ENCODE measurements at places on chromosomes 7 and 10.

GRCh38 chr7:53542157-53542556 is 506.7 kb downstream of the POM121L12 start:
- DNase-seq = no peak

- DNase-seq = no peak
Observed at GRCh38 chr10:46002916-46003693, 27.3 kb downstream of the NCOA4 start.

DNA sequence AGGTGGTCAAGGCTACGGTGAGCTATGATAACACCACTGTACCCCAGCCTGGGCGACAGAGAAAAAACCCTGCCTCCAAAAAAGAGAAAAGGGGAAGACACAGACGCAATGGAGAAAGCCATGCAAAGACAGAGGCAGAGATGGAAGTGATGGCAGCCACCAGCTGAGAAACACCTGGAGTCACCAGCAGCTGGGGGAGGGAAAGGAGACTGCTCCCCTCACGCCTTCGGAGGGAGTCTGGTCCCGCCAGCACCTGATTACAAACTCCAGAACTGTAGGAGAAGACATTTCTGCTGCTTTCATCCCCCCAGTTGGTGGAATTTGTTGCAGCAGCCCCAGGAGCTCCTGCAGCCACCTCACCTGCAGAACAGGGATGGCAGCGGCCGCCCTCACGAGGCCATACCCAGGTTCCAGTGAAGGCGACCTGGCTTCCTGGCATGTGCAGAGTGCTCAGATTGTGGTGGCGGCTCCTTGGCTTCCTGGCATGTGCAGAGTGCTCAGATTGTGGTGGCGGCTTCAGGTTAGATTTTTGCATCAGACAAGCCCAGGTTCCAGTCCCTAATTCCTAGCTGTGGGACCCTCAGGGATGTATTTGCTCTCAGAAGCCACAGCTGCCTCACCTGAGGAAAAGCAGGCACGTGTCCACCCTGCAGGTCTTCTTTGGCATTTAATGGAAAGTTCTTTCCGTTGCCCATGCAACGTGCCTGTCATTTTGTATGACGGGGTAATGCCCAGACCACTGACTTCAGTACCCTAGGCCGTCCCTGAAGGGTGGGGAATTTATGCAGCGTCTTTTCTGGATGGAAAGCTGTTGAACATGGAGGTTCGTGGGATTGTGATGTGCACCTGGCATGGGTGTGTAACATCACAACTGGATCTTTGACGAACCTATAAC is 182.9 kb downstream of the EBF3 start:
- DNase-seq = no peak

- DNase-seq = peak; percentile 12
Observed at GRCh38 chr10:119139464-119140067, 25.9 kb downstream of the SFXN4 start.

- no peak for DNase-seq
Observed at GRCh38 chr7:28855538-28856217, 102.5 kb downstream of the TRIL start.

DNA sequence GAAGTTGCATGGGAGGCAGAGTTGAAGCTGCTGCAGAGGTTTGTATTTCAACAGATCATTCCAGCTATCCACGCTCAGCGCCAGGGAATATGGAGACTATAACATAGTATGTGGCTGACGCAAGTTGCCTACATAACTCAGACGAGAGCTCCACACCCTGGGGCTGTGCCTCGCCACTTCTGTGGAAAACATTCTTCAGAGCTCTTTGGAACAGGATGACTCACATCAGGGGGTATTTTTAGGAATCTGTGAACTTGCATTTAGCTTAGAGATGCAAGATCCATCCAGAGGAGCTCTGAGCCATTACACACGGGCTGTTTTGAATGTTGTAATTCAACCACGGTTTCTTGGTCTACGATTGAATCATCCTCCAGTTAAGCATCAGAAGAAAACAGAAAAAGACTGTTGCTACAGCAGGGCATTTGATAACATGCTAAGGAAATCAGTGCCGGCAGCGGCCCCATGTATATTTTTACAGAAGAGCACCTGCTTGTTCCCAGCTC is 481.5 kb upstream of the AKR1E2 start:
- DNase-seq = no peak

DNA sequence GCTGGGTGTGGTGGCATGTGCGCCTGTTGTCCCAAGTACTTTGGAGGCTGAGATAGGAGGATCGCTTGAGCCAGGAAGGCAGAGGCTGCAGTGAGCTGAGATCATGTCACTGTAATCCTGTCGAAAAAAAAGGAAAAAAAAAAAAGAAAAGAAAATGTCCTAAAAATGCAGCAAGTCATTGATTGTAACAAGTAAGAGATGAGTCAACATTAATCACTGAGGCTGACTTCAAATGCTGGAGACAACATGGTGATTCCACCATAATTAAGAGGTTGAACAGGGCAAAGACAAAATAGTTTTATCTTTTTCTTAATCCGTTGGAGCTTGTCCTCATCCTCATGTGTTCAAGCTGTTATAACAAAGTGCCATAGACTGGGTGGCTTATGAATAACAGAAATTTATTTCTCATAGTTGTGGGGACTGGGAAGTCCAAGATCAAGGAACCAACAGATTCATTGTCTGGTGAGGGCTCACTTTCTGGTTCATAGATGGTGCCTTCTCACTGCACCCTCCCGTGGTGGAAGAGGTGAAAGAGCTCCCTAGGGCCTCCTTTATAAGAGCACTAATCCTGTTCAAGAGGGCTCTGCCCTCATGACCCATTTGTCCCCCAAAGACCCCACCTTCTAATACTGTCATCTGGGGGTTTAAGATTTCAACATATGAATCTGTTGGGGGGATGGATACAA is 60.3 kb downstream of the TBXAS1 start:
- no peak for DNase-seq

DNA sequence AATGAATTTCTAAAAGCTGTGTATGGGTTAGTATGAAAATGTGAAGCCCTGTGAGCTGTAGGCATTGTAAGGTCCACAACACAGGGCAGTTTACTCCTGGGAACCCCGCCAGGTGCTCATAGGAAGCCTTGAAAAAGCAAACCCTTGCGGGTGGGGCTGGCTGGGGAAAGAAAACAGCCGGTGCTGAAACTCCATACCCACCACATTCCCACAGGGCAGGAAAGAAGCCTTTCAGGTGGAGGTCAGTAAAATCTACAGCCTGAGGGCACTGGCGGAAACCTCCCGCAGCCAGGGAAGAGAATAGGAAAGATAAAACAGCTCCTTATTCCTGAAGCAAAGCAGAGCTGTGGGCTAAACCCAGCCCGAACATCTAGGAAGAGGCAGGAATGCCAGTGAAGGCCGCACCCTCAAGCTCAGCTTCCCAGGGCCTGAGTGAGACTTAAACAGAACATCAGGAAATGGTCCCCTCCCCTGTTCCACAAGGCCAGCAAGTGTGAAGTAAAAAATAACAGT is 34.7 kb downstream of the PODXL start:
- no peak for DNase-seq

DNA sequence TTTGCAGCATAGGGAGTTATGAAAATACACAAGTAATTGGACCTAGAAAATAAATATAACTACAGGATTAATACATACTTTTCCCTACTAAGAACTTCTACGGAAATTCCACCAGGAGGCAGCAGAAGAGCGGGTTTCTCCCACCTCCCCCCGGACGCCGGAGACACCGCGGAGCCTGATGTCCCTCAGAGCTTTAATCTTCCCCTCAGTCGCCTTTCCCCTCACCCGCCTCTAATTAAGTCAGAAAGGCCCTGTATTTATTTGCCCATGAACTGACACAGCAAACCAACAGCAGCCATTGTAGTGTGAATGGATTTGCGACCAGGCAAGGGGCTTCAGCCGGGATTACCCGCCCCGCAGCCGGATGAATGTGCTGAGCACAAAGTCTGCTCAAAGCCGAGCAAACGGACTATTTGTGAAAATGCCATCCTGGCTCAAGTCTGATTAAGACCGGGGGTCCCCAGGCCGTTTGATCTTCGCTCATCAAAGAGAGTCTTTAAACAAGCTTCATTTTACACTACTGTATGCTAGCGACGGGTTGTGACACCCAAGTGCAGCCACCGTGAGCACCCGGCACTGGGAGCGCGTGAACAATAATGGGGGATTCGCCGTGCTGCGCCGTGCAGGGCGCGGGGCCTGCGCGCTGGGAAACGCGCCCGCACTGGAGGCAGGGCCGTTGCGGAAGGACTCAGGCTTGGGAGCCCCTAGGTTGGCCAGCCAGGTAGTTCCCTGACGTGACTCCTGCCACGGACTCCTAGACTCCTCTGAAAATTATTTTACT is 5.6 kb upstream of the DKK1 start:
- DNase-seq = peak; percentile 23

DNA sequence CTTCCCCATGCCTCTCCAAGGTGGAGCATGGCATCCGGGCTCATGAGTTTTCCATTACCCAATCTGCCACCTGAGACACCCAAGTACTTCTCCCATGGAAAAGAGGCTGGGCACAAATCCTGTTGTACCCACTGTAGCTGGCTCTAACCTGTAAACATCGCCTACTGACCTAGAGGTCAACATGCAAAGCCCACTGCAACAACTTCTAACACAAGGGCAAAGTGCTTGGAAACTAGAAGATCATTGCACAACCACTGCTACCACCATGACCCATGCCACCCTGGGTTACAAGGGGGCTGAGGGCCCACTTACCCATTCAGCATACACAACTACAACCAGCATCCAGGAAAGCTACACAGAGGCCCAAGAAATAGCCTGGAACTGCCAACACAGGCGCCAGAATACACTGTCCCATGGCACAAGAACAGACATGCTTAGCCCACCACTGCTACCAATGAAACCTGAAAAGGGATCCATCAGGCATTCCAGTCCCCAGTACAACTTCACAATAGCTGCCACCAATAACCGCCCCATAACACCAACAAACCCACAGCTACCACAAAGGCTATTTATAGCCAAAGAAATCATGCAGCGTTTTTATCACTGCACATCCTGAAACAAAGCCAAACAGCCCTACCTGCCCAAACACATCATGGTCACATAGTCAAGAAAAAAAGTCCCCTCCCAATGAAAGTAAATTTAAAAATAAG is 63.4 kb downstream of the RNF32 start:
- no peak for DNase-seq

DNA sequence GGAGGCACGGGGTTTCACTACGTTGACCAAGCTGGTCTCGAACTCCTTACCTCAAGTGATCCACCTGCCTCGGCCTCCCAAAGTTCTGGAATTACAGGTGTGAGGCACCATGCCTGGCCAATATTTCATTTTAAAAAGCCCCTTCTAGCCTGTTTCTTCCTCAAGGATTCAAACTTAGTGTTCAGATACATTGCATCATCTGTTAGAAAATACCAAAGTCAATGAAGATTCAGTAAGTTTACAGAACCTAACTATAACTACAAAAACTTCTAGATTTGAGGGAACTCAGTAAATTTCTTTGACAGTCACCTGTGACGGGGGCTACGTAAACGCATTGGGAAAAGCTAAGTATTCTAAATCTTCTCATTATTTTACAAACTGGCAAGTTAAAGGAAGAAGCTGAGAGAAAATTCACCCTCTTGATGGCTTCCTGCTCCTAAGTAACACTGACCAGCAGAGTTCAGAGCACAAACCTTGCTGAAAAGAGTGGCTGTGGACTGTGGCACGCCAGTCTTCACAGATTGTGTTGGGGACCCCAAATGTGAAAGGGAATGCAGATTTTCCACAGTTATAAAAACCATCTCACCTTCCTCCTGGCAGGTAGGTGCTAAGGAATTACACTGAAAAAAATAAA is 162.2 kb downstream of the PKD1L1 start:
- DNase-seq = no peak

DNA sequence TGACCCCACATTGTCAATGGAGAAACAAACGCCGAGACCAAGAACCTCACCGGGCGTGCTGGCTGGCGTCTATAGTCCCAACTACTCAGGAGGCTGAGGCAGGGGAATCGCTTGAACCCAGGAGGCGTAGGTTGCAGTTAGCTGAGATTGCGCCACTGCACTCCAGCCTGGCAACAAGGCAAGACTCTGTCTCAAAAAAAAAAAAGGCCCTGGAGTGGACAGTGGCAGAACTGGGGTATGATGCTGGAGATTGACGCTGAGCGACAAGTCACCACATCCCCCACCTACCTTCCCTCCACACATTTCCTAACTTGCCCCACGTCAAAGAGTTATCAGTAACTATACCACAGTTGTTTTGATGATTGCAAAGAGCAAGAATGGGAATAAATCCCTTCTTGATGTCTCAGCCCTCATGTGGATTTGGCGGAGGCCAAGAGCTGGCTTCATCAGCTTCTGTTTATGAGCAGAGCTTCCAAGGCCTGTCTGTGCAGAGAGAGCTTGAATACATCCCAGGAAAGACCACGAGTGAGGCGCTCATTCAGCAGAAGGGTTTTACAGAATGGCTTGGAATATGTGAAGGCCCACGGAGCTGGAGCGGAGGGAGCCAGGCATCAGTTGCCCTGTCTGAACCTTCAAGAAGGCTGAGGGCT is 28.0 kb upstream of the TNS3 start:
- no peak for DNase-seq

DNA sequence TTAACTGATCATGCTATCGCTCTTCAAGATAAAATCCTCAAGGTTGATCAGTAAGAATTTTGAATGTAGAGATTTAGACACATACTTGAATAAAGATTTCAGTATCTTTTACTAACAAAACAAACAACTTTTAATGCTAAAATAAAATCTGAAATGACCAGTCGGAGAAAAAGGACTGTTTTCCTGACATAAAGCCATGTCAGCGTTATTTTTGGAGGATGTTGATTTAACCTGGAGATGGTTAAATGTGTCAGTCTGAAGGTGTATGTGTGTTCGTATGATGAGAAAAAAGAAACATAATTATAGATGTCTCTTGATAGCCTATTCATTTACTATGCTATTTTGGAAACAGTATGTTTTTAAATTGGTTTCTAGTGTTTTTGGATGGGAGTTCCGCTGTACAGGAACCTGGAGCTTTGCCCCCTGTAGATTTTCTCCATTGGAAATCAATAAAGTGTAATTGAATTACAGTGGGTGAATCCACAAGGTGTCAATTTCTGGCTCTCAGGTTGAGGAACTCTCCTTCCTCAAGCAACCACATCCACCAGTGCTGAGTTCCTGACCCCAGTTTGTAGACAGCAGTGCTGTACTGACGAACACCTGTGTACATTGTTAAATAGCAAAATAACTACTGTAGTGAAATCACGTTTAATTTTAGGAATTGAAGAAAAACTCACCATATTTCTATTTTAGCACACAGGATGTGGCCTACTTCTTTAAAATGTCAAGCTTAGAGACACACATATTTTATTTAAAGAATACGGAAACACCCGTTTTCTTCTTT is 670.1 kb downstream of the MAGI2 start:
- DNase-seq = no peak

DNA sequence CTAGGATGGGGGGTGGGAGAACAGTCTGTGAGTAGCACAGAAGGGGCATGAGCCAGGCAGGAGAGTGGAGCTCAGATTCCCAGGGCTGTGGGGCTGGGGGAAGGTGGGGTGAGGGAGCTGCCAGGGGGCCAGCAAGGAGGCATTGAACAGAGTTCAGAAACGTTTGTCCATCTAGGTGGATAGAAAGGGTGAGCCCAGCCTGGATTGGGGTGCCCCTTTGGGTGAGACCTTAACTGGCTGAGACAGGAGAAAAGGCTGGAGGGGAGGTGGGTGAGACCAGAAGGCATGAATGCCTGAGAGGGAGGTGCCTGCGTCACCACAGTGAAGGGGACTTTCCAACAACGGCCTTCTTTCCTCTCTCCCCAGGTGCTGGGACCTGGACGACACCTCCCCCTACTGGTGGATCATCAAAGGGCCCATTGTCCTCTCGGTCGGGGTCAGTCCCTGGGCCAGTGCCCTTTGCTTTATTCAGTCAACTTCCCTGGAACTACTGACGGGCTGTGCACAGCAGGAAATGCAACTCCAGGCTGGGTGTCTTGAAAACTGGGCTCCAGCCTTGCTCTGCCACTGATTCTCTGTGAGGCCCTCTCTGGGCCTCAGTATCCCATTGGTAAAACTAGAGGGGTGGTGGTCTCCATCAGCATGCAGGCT is 11.0 kb downstream of the GHRHR start:
- peak; percentile 29 for DNase-seq
